Thyroid gland (tissue), 4 donors: ENCODE measurements at places on chromosomes 3 and 15. TPM values are rescaled to one million over a fixed set of nuclear protein-coding genes. Genes with fewer than 3 reads are reported as not detected.

DNA sequence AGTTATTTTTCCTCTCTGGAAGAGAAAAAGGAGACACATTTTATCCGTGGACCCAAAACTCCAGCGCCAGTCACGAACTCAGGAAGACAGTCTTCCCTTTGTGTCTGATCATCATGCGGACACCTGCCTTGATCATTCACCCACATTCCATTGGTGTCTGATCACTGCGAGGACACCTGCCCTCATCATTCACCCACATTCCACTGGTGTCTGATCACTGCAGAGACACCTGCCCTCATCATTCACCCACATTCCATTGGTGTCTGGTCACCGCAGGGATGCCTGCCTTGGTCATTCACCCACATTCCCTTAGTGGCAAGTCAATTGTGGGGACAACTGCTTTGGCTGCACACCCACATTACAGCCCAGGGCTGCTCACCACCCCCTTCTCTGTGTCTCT is 148.9 kb downstream of the ROBO1 start:
- no peak for DNase-seq

GRCh38 chr3:123818324-123818920 is 65.7 kb downstream of the MYLK start:
- DNase-seq = no peak

- DNase-seq = no peak
Measured at GRCh38 chr3:119206611-119207511, 33.5 kb downstream of the UPK1B start.

DNA sequence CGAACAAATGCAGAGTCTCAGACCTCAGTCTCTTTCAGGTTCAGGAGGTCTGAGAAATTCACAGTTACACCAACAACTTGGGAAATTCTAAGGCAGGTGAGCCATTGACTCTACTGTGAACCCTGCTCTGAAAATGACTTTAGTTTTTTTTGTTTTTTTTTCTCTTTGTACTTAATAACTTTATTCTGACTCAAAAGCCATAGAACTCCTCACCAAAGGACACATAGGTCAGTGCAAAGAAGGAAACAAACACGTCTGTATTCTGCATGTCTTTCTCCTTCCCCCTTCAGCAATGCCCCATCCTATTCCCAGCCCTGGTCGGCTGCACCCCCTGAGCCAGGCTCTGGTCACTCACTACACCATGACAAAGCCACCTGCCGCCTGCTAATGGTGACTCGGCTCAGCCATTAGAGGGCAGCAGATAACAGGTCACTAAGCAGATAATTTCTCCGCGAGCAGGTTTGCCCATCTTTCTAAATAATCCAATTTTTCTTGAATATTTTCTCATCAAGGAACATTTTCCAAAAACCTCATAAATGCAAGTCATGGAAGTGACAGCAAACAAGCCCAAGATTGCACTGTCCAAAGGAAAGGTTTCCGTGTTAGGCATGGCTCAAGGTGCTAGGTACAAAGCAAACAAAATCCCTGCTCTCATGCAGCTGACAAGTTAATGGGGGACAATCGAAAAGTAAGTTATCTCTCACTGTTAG is 37.7 kb downstream of the TM4SF4 start:
- peak; percentile 73 for DNase-seq

Gene SLC15A2
- 3.5 TPM for total RNA-seq

DNA sequence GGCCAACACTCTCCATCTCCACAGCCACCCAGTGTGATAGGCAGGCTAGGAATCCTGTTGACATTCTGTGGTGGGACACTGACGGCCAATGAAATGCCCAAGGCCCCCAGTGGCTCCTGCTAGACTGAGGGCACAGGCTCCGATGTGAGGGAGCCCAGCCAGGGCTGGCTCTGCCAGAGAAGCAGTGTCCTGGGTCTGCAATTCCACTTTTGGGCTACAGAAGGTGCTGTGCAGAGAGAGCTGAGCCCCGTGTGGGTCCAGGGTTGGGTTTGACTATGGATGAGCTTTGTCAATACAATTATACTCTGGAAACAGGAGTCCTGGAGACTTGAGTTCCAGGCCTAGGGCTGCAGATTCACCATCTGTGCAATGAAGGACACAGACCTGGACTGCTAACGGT is 55.7 kb upstream of the TMEM115 start:
- DNase-seq = no peak

GRCh38 chr3:171498921-171499320 is 38.7 kb upstream of the TNIK start:
- DNase-seq = no peak

DNA sequence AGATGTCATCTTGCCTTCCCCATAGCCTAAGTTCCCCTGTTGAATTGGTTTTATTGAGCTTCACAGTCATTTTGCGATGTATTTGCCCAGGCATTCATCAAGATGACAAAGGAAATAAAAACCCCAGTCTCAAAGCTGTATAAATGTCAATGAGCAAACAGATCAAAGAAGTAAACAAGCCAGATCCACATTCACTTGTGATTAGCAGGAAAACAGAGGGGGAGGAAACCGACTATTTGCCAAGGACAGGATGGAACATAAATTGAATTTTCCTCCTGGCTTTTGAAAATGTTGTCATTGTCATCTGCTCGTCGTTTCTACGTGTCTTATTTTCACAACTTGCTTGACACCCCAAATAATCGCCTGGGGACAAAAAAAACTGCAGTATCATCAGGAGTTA is 83.5 kb downstream of the SV2B start:
- no peak for DNase-seq

Gene RASL12
- total RNA-seq = 5.1 TPM

Gene ADPRH
- 8.7 TPM for total RNA-seq

DNA sequence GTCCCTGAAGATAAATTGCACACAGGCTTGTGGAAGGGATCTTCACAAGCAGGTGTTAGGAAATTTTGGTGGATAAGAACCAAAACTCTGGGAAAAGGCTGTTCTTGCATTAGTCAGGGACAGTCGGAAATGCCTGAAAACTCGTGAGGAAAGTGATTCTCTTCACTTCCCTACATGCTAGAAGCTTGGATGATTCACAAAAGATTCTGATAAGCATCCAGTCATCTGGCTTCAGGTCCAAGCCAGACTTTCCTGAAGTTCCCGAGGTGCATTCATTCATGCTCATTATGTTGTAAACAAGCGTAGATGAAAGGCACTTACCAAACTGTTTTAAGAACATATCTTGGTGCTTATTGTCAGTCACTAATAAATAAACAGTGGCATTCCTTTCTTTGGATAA is 1028.7 kb downstream of the NTRK3 start:
- DNase-seq = no peak

Gene ARMC8
- total RNA-seq = 58.1 TPM

GRCh38 chr3:116743062-116743461 is 33.5 kb downstream of the TUSC7 start:
- DNase-seq = peak; percentile 6

- DNase-seq = no peak
Measured at GRCh38 chr3:66885326-66886000, 112.6 kb upstream of the KBTBD8 start.

DNA sequence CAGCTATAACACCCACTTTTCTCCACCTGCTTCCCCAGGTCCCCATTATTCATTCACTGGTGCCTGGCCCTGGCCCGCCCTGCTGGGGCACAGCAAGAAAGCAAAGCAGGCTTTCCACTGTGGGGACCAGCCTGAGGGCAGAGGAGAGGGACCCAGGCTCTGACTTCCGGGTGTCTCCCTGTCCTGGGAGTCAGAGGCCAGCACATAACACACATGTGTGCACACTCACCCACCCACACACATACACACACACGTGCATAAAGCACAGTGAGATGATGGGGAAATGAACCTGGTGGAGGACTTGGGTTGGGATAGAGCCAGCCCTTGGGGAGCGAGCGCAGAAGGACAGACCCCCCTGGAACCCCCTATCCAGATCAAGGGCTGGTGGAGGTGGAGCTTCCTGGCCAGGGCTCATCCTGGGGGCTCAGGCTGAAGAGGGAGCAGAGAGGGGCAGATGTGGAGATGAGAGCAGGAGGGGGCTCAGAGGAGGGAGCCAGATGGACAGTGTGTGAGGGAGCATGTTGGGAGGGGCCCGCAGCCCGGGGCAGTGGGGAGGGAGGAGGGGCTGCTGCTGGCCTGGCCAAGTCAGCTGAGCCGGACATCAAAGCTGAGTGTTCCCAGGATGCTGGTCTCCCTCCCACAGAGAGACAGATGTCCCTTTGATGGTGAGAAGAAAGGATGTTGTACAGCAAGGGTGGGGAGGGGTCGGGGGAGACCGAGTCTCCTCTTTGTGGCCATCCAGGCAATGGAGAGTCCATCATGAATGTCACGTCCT is 78.2 kb downstream of the LINGO1 start:
- no peak for DNase-seq

DNA sequence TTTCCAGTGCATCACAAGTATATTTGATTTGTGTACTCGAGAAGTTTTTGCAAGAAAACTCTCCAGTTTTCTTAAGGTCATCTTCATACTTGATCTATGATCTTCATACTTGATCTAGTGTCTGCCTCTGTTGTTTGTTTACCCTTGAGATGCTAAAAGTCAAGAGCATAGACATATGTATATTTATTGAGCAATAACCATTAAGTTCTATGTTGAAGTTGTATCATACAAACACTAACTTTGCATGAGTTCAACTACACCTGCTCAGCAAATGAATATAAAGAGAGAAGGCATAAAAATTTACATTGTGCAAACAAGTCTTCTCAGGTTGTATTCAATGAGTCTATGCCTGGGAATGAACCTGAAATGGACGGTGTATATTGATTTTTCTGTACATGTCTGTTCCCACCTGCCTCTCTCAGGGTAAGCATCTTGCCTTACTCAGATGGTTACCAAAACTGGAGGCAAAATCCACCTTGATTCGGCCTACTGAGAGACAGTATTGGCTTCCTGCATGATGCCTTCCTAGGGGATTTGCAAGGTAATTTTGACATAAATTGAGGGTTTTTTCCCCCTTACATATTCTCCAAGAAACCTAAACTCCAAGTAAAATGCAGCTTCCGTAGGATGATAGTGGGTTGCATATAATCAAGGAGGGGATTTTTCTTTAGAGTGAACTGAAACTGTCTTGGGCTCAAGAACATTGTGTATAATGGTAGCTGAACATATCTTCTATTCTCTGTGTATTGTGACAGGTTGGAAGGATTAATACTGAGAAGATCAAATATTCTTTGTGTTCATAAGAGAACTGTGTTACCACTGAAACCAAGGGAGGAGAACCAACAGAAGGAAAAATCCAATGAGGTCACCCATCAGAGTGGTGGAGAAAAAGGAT is 110.4 kb downstream of the FILIP1L start:
- DNase-seq = no peak

GRCh38 chr3:187648177-187648576 is 22.0 kb downstream of the SST start:
- no peak for DNase-seq

Gene CLDN18
- not detected for total RNA-seq

DNA sequence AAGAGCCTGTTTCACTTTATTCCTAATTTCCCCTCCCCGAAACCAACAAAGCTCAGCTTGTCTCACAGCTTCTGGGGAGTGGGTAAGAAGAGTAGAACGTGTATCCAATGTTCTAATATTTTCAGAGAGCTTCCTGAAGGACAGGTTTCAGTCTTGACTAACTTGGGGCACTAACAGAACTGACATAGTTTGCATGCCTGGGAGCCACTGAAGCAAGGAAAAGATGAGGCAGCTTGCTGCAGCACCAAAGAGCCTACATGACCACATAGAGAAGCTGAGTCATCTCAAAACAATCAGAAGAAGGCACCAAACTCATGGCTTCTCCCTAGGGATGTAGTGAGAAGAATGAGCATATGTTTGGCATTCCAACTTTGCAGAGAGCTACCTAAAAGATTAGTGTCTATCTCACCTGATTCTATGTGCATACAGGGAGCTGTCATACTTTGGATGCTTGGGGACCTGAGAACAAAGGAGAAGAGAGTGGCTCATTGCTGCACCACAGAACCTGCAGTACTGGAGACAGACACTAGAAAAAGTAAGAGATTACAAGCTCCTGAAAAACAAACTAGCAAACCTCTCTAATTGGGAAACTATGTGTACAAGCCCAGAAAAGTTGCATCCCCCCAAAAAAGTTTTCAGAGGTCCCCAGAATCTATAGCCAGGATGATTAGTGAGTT is 86.9 kb downstream of the DCLK3 start:
- no peak for DNase-seq

GRCh38 chr3:50352781-50353180 is 2.1 kb downstream of the CYB561D2 start:
- no peak for DNase-seq

- no peak for DNase-seq
Measured at GRCh38 chr3:63523100-63523499, 129.4 kb upstream of the SNTN start.

DNA sequence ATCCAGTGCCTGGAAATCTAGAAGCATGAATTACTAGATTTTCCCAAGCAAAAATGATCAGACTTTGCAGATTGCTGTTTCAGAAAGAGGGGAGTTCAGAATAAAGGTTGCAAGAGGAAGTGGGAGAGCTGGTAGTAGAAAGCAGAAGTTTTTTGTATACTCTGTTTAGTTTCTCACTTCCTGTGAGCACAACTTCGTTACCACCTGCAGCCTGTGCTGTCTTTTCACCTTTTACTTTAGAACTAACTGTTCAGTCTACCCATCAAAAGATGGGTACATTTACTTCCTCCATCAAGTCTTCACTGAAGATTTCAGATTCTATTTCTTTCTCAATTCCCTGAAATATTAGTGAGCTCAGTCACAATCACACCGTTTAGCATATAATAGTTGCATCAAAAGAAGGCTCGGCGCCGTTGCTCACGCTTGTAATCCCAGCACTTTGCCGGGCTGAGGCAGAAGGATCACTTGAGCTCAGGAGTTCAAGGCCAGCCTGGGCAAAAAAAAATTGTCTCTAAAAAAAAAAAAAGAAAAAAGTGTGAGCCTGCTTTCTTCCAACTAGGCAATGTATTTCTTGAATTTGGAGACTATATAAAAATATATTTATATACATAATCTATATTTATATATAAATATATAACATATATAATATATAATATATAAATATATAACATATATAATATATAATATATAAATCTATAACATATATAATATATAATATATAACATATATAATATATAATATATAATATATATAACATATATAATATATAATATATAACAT is 1.8 kb upstream of the CEP97 start:
- DNase-seq = no peak

- no peak for DNase-seq
Measured at GRCh38 chr3:74167926-74168325, 446.5 kb downstream of the CNTN3 start.

DNA sequence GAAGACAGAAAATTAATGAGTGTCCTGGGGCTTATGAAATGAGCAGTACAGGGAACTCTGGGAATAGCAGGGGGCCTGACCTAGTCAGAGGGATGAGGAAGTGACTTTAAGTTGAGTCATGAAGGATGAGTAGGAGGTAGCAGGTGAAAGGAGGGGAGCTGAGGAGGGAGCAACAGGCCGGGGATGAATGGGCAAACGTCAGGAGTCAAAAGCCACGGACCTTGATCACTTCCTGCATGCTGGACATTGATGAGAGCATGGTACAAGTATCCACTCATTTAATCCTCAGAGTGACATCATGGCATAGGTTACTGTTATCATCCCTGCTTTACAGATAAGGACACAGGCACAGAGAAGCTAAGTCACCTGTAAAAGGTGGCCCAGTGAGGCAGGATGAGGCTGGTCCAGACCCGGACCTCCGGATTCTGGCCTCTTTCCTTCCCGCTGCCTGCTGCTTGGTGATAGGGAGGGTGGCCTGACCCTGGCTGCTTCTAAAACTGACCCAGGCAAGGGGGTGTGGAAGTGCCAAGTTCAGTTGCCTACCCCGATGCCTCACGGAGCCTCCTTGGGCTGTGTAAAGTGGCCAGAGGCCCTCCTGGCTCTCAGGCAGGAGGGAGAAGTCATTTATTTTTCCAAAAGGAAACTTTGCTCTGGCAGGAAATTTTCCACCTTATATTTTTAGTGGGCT is 7.6 kb downstream of the CORO2B start:
- no peak for DNase-seq

Gene P2RY12
- 0.89 TPM for total RNA-seq

Gene MST1R
- 3.5 TPM for total RNA-seq
